Stimulated activated CD4-positive, alpha-beta T cell treated with anti-CD3 and anti-CD28 coated beads, TNF-alpha, amount 100 ng/mL, for 4 hours (primary cell): ENCODE measurements at places on chromosomes 16 and 17.

GRCh38 chr16:85986931-85987749 is 88.2 kb downstream of the IRF8 start:
- DNase-seq, result no peak

- no peak for DNase-seq
Observed at GRCh38 chr16:5841974-5842373, 744.4 kb upstream of the EEF2KMT start.

DNA sequence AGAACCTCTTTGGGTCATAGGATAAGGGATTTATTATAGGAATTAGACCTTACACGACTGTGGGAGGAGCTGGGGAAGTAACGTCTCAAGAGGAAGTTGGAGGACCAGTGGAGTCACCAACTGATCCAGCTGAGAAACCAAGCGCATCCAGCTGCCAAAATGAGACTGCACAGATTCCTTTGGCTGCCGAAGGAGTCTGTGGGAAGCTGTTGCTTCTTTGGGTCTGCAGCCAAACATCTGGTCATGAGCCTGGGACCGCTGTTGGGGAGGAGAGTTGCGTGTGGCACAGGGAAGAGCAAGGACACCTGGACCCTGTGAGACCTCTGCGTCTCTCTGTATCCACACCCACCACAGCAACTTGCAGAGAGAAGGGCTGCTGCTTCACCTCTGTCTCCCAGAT is 2.4 kb upstream of the NACA2 start:
- DNase-seq, result no peak

- DNase-seq, result no peak
Observed at GRCh38 chr16:79918916-79919315, 318.4 kb upstream of the MAF start.

- peak; percentile 50 for DNase-seq
Observed at GRCh38 chr17:3754458-3755334, 31.0 kb downstream of the HASPIN start.

DNA sequence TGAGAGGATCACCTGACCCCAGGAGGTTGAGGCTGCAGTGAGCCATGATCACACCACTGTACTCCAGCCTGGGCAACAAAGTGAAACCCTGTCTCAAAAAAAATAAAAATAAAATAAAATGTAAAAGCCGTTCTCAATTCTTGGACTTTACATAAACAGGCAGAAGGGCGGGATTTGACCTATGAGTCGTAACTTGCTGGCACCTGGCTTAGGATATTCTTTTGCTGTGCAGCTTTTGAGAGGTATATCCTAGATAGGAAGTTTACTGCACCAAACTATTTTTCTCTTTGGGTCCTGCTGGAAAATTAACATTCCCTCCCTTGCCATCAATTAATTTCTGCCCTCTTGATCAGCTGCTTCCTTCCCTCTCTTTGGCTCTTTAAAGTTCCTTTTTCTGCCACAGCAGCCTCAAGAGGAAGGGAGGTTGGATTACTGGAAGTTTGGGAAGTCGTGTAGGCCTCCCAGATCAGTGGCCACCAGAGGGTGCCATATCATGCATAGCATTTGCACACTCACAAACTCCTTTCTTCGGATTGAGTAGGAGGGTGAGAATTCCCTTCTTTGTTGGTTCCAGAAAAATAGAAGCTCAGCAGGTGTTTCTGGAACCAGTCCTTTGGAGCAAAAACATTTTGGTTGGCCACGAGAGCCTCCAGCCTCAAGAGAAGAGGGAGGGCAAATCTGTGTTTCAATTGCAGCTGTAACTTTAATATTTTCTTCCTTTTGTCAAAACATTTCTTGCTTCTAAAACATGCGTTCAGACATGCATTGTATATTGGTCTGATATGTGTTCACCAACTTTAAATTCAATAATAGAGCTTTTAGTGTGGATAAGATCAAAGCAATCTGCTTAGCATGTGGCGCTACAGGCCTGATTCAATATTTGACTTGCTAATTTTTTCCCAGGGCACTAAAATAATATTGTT is 147.3 kb downstream of the CCDC182 start:
- no peak for DNase-seq

DNA sequence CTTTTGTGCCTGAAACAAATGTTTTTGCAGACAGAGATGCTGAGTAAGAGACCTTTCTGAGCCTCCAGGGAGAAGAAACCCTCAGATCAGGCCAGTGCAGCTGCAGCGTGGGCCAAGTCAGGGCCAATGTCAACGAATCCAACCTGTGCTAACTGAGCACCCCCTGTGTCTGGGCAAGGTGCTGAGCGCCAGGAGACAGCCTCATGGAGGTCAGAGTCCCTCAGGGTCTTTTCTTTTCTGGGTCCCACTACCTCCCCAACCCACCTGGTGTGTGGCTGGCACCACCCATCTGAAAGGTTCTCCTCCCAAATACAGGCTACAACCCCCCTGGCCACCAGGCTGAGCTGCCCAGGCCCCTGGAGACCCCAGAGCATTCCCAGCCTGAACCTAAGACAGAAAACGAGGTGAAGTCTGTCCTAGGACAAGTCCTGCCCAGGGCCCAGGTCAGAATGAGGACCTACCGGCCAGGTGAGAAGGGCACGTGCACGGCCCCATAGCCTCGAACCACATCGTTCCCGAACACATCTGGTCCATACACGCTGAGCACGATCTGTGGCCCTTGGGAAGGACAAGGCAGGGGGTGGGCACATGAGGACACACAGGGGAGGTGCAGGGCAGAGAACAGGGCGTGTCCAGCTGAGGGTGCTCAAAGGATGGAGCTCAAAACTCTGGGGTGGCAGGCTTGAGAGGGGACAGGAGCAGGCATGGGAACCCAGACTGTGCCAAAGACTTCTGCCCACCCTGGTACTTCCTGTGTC is 15.0 kb downstream of the B9D1 start:
- no peak for DNase-seq

- no peak for DNase-seq
Observed at GRCh38 chr16:2857451-2858244, at the start of gene PRSS22. Gene PRSS22, minus strand, starts transcription at chr16:2858170. Its CDS starts 66 bp downstream, at chr16:2858104.

GRCh38 chr16:50756473-50756872 is 14.6 kb downstream of the CYLD start:
- no peak for DNase-seq

- DNase-seq, result no peak
Observed at GRCh38 chr16:81061307-81061640, 15.8 kb downstream of the C16orf46 start.

- no peak for DNase-seq
Observed at GRCh38 chr17:74296548-74296936, 22.5 kb downstream of the DNAI2 start.

GRCh38 chr17:81422776-81423697 is 27.8 kb downstream of the BAHCC1 start:
- DNase-seq, result no peak

- DNase-seq, result no peak
Observed at GRCh38 chr16:57003439-57004386, 14.4 kb downstream of the NLRC5 start.

DNA sequence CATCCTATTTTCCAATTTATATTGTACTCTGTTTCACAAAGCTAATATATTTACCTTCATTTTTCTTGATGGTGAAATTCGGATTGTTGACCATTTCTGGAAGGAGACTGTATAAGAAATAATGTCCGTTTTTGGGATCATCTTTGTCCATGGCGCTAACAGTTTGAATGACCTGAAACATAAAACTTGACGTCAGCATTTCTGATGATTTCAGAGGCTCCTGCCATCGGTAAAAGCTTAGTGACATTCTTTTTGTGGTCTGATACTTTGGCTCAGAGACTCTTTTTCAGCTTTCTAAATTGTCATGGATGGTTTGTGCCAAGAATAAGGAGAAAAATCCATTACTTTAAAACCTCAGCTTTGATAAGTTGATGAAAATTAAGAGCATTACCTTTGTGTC is 322.5 kb downstream of the CDH8 start:
- DNase-seq, result no peak

DNA sequence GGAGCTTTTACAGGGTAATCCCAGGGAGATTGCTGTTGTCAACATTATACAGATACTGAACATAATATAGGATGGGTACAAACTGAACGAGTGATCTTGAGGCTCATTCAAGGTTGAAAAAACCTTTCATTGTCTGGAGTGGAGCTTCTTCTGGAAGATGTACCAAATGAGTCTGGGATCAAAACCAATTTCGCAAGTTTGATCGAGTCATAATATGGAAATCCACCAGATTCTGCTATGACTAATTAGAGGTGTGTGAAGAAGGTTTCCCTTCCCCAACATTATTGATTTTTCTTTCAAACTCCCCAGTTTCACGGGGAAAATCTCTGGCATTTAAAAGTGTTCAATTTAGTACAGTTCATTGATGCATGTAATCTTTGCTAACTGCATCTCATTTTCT is 324.1 kb downstream of the ZFHX3 start:
- DNase-seq, result no peak

GRCh38 chr17:17387498-17388362 is 84.6 kb downstream of the NT5M start:
- DNase-seq, result no peak

DNA sequence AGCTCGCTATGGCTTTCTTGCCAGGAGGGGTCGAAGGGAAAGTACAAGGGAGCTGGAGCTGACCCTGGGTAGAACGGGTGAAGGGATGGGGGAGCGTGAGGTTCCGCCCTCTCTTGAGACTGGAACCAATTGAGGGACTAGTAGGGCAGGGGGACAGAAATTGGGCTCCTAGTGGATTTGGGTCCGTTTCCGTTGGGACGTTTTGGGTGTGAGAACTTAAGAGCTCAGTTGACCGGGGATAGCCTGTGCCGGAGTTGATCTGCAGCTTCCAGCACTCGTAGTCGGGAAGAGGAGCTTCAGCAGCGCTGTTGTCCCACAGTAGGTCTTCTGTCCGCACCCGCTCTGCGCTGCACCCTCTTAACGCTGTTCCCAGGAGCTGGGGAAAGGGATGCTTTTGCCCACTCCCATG is 481 bp downstream of the CNTROB start:
- DNase-seq, result no peak

- DNase-seq, result no peak
Observed at GRCh38 chr16:75257886-75258806, 6.7 kb upstream of the BCAR1 start.

DNA sequence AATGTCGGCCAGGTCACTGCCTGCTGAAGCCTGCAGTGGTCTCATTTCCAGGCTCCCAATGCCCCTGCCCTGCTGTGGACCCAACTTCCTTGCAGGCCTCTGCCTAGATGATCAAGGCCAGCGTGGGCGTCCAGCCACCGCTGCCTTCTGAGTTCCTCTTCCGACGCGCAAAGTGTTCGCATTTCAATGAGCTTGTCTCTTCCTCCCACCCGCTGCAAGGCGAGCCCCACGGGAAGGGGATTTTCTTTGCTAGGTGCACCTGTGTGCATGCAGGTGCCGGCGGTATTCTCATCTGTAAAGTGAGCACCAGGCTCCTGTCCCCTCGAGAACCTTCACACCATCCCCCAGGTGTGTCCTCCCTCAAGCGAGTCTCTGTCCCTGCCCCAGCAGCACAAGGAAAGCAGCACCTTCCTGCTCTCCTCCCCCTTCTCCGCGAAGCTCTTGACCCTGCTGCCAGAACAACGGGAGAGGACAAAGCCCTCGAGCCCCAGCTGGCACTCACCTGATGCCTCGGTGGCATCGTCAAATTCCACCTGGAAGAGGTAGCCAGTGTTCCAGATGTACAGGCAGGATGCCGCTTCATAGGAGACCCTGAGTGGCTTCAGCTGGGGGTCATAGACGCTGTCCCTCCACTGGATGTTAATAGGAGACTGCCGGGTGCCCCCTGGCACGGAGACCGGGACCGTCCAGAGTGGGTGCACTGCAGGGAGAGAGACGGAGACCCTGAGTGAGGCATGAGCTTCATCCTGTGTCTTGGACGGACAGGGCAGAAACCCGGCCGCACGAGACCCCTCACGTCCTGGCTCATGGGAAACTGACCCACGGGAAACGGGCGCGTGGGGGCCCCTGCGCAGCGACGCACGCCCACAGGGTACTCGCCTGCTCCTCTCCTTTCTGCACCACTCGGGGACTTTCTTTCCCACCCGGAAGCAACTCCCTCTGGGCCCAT is 9.8 kb downstream of the CA5A start:
- no peak for DNase-seq

- DNase-seq, result no peak
Observed at GRCh38 chr16:85353839-85354685, 241.8 kb upstream of the CIBAR2 start.

- no peak for DNase-seq
Observed at GRCh38 chr16:48352648-48353390, 32.4 kb downstream of the SIAH1 start.

DNA sequence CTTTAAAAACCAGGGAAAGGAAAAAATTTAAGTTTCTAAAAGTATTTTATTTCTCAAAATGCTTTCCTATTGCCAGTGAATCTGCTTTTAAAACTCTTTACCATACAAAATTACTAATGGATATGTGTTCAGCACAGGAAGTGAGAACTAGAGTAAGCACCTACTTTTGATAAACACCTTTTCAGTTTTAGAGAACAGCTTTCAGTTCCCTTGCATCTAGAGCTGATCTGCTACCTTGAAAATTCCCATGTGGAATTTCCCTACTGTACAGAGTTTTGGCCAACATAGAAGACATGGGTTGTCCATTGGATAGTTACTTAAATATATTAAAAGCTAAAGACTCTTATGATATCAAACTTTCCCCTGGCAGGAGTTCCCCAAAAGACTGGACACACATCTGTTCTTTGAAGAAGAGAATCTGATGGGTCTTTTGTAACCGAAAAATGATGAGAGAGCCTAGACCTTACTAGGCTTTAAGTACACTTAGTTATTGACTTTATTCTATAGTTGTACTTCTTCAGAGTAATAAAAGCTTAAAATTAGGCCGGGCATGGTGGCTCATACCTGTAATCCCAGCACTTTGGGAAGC is 112.1 kb upstream of the CNTNAP4 start:
- DNase-seq, result no peak

DNA sequence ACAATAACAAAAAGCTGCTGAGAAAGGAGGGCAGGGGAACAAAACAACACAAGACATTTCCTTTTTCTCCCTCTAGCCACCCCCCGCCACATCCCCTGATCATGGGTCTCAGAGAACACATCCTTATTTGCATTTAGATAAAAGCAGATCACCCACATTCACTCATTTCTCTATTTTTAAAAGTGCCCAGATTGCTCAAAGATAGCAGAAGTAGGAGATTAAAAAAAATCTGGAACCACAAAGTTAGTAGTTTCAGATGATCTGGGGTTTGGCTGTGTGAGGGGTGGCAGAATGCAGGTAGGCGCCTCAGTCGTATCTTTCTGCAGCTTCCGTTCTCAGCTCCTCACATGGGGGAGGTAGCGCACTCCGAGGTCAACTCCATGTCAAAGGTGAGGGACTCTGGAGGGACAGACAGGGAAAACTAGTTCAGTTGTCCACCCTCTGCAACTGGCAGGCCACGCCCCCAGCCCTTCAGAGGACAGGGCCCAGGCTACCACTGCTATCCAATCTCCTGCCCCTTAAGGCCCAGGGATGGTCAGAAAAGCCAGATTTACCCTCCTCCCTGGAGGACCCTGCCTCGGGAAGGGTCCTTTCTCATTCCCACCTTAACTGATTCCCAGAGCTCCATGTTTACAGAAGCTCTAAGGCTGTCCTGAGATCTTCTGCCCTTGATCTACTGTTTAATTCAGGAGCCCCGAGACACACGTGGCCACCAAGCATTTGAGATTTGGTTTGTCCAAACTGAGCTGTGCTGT is 27.3 kb downstream of the STAT5A start:
- DNase-seq, result no peak

- DNase-seq, result no peak
Observed at GRCh38 chr16:49622084-49622390, 233.9 kb downstream of the ZNF423 start.
